ENCODE measurements at places on chromosomes 13 and 19.
A peak's percentile ranks its signal among the peaks of the same experiment; 100 is the strongest.

- DNase-seq: no peak
Measured at GRCh38 chr13:108984251-108984920, 355.0 kb downstream of the MYO16 start.

- no peak for DNase-seq
Measured at GRCh38 chr13:50797091-50797490, 46.4 kb downstream of the DLEU7 start.

DNA sequence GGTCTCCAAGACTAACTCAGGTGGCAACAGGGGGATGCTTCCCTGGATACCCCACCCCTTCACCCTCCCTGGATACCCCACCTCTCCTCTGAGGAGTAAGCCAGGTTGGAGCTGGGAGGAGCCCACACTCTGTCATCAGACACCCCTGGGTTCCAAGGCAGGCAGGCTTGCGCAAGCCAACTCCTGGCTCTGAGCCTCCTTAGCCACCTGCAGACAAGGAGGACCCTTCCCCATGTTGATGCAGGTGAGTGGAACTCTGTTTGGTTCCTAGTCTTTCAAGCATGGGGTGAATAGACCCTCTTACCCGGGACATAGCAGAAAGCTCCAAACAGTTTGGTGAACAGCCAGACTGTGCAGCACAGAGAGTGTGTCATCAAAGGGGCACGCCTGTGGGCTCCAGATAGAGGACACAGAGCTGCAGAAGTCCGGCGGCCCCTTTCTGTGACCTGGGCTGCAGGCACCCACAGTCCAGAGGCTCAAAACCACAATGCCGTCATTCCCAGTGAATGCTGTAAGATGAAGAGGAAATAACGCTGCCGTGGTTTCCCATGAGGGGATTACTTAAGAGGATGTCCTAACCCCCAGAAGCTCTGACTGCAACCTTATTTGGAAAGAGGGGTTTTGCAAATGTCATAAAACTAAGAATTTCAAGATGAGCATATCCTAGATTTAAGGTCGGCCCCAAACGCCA is 12.1 kb upstream of the HAS1 start:
- no peak for DNase-seq

GRCh38 chr13:96130818-96131340 is 41.0 kb downstream of the HS6ST3 start:
- DNase-seq: no peak

GRCh38 chr19:49022116-49022515 is 2.0 kb downstream of the CGB3 start:
- DNase-seq: no peak

GRCh38 chr19:33393286-33394005 is 19.9 kb downstream of the CEBPG start:
- no peak for DNase-seq

GRCh38 chr19:39205449-39205764 is 1.3 kb upstream of the SYCN start:
- no peak for DNase-seq

DNA sequence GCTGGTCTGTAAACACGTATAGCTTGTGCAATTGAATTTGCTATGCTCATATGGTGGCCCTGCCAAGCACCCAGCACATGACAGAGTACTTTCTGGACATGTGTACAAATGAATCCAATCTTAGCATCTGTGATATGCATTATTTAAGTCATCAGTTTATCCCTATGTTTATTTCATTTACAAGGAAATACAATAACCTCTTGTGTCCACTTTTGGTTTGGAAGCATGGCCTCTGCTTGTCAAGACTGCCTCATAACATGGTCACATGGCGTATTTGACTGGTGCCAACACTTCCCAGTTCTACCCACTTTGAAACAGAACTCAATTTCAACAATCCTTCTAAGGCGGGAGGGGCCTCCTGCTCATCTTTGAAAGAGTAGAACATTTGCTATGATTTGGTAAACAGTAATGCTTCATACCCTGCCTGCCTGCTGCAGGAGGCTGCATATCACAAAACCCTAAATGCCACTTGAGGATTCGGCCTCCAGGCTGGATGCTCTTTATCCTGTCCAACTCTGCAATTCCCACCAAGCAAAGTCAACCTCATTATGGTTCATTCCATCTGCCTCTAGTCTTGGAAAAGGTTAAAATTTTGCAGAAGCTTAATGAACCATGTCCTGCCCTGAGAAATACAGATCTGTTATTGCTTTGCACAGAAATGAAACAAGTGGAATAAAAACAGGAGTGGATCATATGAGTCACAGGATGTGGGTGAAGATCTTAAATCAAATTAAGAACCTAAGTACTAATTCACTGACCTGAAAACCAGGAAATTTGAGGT is 151.3 kb downstream of the CYSLTR2 start:
- no peak for DNase-seq

DNA sequence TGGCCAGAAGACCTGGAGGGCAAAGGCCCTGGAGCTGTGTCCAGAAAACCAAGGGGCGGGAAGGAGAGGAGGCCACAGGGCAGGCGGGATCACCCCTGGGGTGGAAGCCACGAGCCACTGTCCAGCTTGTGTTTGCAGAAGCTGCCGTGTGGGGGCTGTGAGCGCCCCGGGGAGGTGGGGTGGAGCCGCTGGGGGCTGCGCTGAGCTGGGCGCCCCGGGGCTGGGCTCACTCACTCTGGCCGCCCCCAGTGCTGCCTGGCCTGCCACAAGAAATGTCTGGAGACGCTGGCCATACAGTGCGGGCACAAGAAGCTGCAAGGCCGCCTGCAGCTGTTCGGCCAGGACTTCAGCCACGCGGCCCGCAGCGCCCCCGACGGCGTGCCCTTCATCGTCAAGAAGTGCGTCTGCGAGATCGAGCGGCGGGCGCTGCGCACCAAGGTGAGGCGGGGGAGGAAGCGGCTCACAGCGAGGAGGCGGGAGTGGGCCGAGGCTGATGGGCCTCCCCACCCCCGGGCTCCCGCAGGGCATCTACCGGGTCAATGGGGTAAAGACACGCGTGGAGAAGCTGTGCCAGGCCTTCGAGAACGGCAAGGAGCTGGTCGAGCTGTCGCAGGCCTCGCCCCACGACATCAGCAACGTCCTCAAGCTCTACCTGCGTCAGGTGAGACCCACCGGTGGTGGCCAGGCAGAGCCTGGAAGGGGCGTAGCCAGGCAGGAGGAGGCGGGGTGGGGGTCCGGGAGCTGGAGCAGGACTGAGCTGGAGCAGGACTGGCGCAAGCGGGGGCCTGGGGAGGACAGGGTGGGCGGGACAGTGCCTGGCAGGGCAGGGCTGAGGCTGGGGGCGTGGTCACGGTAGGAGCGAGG is 13.6 kb downstream of the POLR2E start:
- no peak for DNase-seq

GRCh38 chr19:41299046-41299754 is 10.8 kb upstream of the CCDC97 start:
- DNase-seq: no peak

GRCh38 chr13:106568299-106569003 is 514 bp upstream of the ARGLU1 start:
- DNase-seq: no peak

GRCh38 chr13:42883771-42884467 is 102.5 kb downstream of the FAM216B start:
- DNase-seq: no peak

DNA sequence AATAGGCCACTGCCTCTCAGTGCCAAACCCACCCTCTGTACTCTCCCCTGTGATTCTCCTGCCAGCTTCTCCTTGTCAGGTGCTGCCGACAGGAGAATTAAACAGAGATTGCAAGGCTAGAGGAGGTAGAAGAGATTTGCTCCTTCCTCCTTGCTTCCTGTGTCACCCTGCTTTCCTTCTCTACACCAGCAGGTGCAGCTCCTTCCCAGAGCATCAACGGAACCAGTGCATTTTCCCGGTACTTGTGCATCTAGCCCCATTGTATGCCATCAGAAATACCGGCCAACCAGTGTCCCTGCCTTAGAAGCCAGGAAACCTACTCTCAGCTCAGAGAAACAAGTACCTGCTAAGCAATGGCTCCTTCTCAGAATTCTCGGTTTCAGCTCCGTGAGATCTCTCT is 253.2 kb downstream of the SUCLA2 start:
- DNase-seq: no peak

DNA sequence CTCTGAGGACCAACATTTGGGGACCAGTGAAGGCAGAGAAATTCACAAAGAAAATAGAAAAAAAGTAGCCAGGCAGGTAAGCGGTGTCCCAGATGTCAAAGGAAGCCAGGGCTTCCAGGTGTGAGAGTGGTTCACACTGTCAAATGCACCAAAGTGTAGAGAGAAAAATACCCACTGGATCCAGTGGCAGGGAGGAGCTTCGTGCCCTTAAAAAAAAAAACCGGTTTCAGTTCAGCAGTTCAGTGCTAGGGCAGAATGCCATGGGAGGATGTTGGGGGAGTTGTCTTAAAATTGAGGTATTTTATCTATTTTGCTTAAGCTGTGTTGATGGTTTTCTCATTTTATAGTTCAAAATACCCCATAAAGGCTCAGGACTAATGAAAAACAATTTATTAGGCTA is 47.8 kb upstream of the C1QTNF9 start:
- DNase-seq: no peak

DNA sequence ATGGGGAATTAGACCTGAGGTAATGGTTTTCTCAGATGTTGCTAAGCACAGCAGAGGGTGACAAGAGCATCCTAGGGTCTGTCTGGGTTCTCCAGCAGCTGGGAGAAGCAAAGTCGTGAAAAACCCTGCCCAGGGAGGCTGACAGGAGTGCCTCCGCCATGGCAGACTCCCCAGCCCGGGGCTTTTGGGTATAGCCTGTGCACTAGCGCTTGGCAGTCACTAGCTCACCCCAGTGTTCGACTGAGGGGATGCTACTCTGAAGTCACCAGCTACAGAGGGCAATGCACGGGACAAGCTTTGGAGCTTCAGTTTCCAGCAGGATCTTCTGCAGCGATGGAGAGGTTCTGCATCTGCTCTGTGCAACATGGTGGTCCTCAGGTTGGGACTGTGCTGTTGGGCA is 87.5 kb downstream of the ING1 start:
- DNase-seq: no peak

- no peak for DNase-seq
Measured at GRCh38 chr13:112669881-112670499, 19.8 kb upstream of the ATP11A start.

- no peak for DNase-seq
Measured at GRCh38 chr13:64810750-64811149, 2419.4 kb downstream of the PCDH9 start.

DNA sequence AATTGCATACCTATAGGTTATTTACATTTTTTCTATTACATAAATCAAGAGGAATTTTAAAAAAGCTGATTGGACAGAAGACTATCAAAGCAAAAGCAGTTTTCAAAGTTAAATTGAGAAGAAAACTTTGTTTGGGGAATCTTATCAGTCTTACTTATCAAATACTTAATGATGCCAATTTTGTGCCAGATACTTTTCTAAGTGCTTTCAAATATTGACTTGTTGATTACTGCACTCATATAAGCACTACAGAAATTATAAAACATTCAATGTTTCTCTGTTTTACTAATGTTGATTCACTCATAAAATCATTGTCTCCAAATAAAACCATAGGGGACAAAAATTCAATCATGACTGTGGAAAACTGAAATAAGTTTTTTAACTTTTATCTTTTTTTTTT is 36.2 kb downstream of the PCDH9 start:
- DNase-seq: no peak

DNA sequence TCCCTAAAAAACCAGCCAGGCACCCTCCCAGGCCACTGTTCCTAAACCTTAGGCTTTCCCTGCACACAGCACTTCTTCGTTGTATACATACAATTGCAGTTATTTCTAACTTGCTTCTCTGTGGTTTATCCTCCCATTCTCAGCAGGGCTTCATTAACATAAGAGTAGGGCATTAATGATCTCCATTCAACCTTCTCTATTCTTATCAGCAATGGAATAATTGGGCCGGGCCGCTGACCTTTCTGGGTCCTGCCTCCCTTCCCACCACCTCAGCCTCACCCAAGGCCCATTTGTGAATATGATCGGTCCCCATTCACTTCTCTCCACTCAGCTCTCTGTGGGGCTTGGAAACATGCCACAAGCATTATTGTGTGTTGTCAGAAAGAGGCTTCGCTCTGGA is 184.2 kb downstream of the SUCLA2 start:
- no peak for DNase-seq

DNA sequence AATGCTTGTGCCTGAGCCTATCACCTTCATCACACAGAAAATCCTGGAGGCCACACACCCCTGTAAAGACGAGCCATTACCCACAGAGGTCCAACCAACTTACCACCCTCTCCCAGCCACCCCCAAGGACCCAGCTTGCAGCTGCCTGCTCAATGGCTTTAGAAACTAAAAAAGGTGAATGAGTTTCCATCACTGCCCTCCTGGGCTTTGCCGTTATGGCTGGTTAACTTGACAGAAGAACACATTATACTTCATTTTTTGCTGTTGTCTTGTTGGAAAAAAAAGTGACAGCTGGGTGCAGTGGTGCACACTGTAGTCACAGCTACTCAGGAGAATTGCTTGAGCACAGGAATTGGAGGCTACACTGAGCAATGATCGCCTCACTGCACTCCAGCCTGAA is 17.4 kb upstream of the FEM1A start:
- DNase-seq: no peak

- DNase-seq: no peak
Measured at GRCh38 chr13:112575675-112576074, 12.3 kb downstream of the TUBGCP3 start.

DNA sequence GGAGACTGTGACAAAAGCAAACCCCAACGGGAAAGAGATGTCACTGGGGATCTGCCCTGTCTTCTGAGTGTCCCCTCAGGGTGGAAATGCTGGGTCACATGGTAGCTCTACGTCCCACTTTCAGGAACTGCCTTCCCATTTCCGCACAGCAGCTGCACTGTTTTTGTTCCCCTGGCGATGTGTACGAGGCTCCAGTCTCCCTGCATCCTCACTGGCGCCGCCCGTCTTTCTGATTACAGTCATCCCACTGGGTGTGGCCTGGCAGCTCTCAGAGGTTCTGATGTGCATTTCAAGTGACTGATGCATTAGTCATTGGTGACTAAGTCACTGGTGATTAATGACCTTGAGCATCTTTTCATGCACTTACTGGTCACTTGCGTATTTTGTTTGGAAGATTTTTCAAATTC is 21.2 kb downstream of the PCID2 start:
- DNase-seq: peak; percentile 74

GRCh38 chr13:87698268-87698667 is 27.1 kb downstream of the SLITRK5 start:
- no peak for DNase-seq

DNA sequence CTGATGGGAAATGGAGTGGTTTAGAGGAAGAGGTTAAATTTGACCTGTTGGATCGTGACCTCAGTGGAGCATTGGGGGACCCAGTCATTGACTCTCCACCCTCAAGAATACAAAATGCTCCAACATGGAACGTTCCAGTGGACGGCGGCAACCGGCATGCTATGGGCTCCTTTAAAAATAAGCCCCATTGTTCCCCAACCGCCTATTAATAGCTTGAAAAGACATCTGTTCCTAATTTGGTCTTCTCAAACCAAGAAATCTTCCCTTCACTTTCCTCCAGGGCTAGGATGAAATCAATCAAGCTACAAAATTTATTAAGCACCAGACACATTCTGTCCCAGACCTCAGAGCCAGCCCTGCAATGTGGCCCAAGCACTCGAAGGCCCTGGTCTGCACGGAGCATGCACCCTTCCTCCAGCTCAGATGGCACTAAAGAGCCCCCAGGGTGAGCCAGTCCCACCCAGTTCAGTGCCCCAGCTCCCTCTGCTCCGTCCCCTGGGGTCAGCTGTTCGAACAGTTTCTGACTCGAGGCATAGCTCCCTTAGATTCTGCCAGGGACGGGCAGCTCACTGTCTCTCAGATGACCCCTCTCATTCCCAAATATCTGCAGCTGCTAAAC is 22.5 kb upstream of the VSTM2B start:
- no peak for DNase-seq
